Natural killer cell treated with Interleukin-12 subunit alpha and Interleukin-12 subunit beta and Interleukin-15 and Interleukin-18, amount 100 ng/mL, for 72 hours (primary cell): ENCODE measurements at places on chromosomes 11 and 22. TPM values are rescaled to one million over a fixed set of nuclear protein-coding genes. Genes with fewer than 3 reads are reported as not detected.

BET1L gene
- 43.6 TPM for total RNA-seq

ABTB2 gene
- 12.2 TPM for total RNA-seq

CEND1 gene
- total RNA-seq, result 0.95 TPM

OR52I2 gene
- not detected for total RNA-seq

OR56A4 gene
- not detected for total RNA-seq

APLNR gene
- not detected for total RNA-seq

SAA4 gene
- total RNA-seq, result not detected

MRPL48 gene
- total RNA-seq, result 39.9 TPM

GPHA2 gene
- not detected for total RNA-seq

GRCh38 chr11:107131756-107132155 is 113.5 kb upstream of the GUCY1A2 start:
- H3K36me3 ChIP-seq, result peaks cover 14% of the 10 kb centered on the region
- no peak for DNase-seq
- no peak overlapping the region for H3K27ac ChIP-seq

- DNase-seq, result no peak
- peaks cover 43% of the 10 kb centered on the region for H3K27me3 ChIP-seq
- H3K36me3 ChIP-seq, result no peaks in the 10 kb centered on the region
- no peak overlapping the region for H3K4me3 ChIP-seq
- H3K4me1 ChIP-seq, result no peaks in the 10 kb centered on the region
Observed at GRCh38 chr11:120144501-120144900, 6.6 kb upstream of the TRIM29 start.

- no peaks in the 10 kb centered on the region for H3K36me3 ChIP-seq
- H3K4me3 ChIP-seq, result no peak overlapping the region
- H3K4me1 ChIP-seq, result peaks cover 11% of the 10 kb centered on the region
- H3K27ac ChIP-seq, result no peak overlapping the region
- peaks cover 47% of the 10 kb centered on the region for H3K27me3 ChIP-seq
Observed at GRCh38 chr11:19959210-19959609, 201.1 kb downstream of the DBX1 start.

GRCh38 chr22:43154887-43155536 is 3.7 kb downstream of the TSPO start:
- no peak for DNase-seq
- H3K27me3 ChIP-seq, result no peaks in the 10 kb centered on the region

GRCh38 chr11:3929232-3929631 is 73.8 kb downstream of the STIM1 start:
- no peak overlapping the region for H3K27ac ChIP-seq

- DNase-seq, result no peak
- no peak overlapping the region for H3K4me3 ChIP-seq
- no peak overlapping the region for H3K27ac ChIP-seq
- no peaks in the 10 kb centered on the region for H3K27me3 ChIP-seq
Observed at GRCh38 chr11:101686514-101686913, 102.7 kb upstream of the TRPC6 start.

- H3K27me3 ChIP-seq, result peaks cover 33% of the 10 kb centered on the region
- no peak for DNase-seq
- no peak overlapping the region for H3K27ac ChIP-seq
Observed at GRCh38 chr11:71379701-71380100, 68.5 kb downstream of the DHCR7 start.

DNA sequence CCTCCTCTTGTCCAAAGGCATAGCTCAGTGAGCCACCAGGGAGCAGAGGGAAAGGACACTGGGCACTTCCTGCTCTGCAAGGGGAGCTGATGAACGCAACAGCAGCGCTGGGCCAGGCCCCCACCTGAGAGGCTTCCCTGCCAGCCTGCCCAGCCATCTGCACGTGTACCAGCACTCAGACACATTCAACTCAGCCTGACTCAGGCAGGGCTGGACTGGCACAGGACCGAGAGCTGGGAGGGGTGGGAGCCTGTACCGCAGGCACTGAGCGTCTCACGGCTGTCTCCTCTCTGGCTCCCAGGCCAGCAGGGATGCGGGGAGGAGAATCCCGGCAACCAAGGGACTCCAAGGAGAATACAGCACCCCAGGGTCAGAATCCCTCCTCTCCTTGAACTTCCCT is 411.8 kb downstream of the CTTN start:
- no peak overlapping the region for H3K4me3 ChIP-seq
- DNase-seq, result no peak

DNA sequence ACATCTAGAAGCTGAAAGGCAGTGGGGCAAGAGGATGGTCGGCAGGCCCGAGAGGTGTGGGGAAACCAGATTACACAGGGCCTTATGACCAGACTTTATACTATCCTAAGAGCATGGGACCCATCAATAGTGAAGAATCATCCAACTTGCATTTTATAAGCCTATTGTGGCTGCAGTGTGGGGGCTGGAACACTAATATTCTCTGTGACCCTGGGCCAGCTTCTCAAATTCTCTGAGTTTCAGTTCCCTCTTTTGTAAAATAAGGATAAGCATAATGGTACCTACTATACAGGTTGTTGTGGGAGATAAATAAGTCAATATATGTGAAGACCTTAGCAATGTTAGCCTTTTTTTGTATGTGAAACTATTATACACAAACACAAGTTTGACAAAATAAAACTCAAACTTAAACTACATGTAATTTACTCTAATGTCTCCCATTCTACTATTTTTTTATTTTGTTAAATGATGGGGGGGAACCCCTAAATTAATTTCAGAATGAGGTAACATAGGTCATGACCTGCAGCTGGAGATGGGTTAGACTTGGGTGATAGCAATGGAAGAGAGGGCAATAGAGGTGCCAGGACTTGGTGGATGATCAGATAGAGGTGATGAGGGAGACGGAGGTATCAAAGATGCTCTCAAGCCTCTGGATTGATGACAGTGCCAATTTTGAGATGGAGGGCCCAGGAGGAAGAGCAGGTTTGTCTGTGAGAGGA is 30.1 kb downstream of the SMCO4 start:
- no peak for DNase-seq
- H3K4me1 ChIP-seq, result peaks cover 14% of the 10 kb centered on the region
- no peak overlapping the region for H3K27ac ChIP-seq
- H3K4me3 ChIP-seq, result no peak overlapping the region
- H3K36me3 ChIP-seq, result peaks cover 6% of the 10 kb centered on the region
- no peaks in the 10 kb centered on the region for H3K27me3 ChIP-seq

DNA sequence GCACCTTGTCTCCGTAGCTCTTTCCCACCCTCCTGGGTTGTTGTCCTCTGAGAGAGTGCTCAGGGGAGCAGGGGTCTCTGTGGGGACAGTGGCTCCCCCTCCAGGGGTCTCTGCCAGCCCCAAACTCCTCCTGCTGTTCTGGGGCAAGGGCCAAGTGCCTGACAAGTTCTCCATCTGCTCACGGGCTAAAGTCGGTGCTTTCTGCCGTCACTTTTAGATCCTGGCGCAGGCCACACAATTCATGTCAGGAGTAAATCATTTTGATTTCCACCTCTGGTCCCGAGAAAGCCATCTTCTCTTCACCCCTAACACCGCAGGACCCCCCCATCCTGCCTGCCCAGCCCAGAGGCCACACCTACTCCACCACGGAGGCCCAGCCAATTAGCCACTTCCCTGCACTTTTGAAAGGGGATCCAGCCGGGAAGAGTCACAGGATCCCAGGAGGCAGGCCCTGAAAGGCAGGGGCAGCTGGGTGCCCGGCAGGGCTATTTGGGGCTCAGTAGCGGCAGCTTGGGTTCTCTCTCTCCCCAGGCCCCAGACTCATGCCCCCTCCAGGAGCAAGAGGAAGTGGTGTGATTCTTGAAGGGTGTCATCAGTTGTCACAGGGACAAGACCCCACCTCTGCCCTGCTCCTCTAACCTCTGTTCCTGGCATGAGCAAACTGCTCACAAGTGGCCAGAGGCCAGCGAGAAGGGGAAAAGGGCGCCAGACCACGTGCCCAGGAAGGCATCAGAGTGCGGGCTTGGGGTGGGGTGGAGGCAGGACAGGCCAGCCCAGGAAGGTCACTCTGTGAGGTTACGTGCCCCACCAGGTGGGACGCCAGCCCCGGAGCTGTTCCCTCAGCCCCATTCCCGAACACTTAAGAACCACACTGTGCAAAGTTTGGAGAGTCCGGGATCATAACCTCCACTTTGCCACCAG is 1.3 kb downstream of the MACROD1 start:
- no peaks in the 10 kb centered on the region for H3K27me3 ChIP-seq
- peak overlapping the region; percentile 72 for H3K4me3 ChIP-seq
- no peak for DNase-seq
- peak overlapping the region; percentile 61 for H3K27ac ChIP-seq

- H3K4me1 ChIP-seq, result peaks cover 10% of the 10 kb centered on the region
- no peaks in the 10 kb centered on the region for H3K36me3 ChIP-seq
- H3K27ac ChIP-seq, result no peak overlapping the region
- no peak overlapping the region for H3K4me3 ChIP-seq
- DNase-seq, result no peak
Observed at GRCh38 chr11:75174781-75175370, 24.0 kb downstream of the SLCO2B1 start.

DNA sequence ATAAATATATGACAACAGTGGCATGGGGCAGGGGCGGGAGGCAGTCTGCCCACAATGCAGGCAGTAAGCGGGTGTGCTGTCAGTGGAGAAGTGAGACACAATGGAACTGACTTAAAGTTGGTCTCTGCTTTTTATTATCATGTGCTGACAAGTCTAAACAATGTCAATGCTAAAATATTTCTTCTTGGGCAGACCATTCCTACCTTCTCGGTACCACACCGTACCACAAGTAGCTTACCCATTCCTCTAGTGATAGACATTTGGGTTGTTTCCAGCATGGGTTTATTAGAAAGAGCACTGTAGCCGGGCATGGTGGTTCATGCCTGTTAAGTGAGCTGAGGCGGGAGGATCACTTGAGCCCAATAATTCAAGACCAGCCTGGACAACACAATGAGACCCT is 2.6 kb upstream of the CHADL start:
- H3K4me3 ChIP-seq, result no peak overlapping the region
- H3K27me3 ChIP-seq, result no peaks in the 10 kb centered on the region
- peaks cover 4% of the 10 kb centered on the region for H3K4me1 ChIP-seq
- DNase-seq, result no peak

GRCh38 chr11:12606597-12606996 is 67.6 kb upstream of the TEAD1 start:
- H3K36me3 ChIP-seq, result peaks cover 2% of the 10 kb centered on the region
- H3K4me3 ChIP-seq, result no peak overlapping the region
- H3K27me3 ChIP-seq, result peaks cover 28% of the 10 kb centered on the region
- no peak overlapping the region for H3K27ac ChIP-seq

- DNase-seq, result no peak
- H3K4me1 ChIP-seq, result peaks cover 52% of the 10 kb centered on the region
- H3K27ac ChIP-seq, result peak overlapping the region; percentile 64
Observed at GRCh38 chr22:38203090-38203810, 1.5 kb downstream of the MAFF start.

- no peak overlapping the region for H3K4me3 ChIP-seq
- no peak overlapping the region for H3K27ac ChIP-seq
- no peak for DNase-seq
- H3K4me1 ChIP-seq, result no peaks in the 10 kb centered on the region
- peaks cover 3% of the 10 kb centered on the region for H3K27me3 ChIP-seq
Observed at GRCh38 chr22:20271114-20271994, 3.2 kb upstream of the RTN4R start.

- no peak for DNase-seq
- no peaks in the 10 kb centered on the region for H3K27me3 ChIP-seq
- no peaks in the 10 kb centered on the region for H3K36me3 ChIP-seq
- H3K4me3 ChIP-seq, result no peak overlapping the region
Observed at GRCh38 chr11:19200410-19201201, 1.2 kb downstream of the CSRP3 start.

GRCh38 chr22:31585161-31585859 is 76.7 kb downstream of the PISD start:
- H3K4me3 ChIP-seq, result peak overlapping the region; percentile 34
- no peaks in the 10 kb centered on the region for H3K27me3 ChIP-seq
- H3K36me3 ChIP-seq, result peaks cover 34% of the 10 kb centered on the region
- no peak for DNase-seq
- H3K27ac ChIP-seq, result peak overlapping the region; percentile 58

DNA sequence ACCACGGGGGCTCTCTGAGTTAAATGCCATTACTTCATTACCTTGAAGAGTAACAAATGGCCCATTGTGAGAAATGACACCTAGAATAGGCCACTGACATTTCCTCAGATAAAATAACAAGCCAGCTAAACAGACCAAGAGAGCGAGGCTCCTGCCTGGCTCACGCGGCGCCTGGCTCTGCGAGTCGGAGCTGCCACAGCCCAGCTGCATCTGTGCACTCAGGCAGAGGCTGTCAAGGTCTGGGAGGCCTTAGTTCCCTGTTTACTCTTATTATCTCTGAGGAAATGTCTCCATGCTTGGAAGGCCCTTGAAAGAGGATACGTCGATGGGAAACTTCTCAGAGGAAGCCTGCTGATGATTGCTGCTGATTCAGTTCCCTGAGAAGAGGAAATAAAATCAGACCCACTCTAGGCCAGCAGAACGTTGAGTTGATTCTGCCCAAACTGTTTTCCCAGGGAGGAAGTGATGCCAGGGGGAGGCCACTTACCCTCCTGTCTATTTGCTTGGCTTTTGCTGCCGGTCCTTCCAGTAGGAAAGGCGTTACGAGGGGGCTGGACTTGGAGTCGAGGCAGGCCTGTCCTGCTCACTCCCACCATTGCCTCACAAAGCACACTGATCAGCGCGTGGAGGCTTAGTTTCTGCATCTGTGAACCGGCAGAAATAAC is 208.8 kb downstream of the TBC1D22A start:
- peaks cover 21% of the 10 kb centered on the region for H3K4me1 ChIP-seq
- no peaks in the 10 kb centered on the region for H3K27me3 ChIP-seq
- no peaks in the 10 kb centered on the region for H3K36me3 ChIP-seq
- no peak overlapping the region for H3K27ac ChIP-seq

- H3K27me3 ChIP-seq, result no peaks in the 10 kb centered on the region
- H3K4me3 ChIP-seq, result peak overlapping the region; percentile 90
- DNase-seq, result peak; percentile 73
- H3K36me3 ChIP-seq, result no peaks in the 10 kb centered on the region
- peak overlapping the region; percentile 95 for H3K27ac ChIP-seq
- H3K4me1 ChIP-seq, result peaks cover 75% of the 10 kb centered on the region
Observed at GRCh38 chr11:72721689-72722049, 30.5 kb downstream of the ARAP1 start.

- H3K27ac ChIP-seq, result no peak overlapping the region
- peaks cover 20% of the 10 kb centered on the region for H3K27me3 ChIP-seq
- DNase-seq, result no peak
- H3K36me3 ChIP-seq, result no peaks in the 10 kb centered on the region
Observed at GRCh38 chr22:38921120-38921519, 36.3 kb upstream of the APOBEC3A start.

- DNase-seq, result no peak
- no peak overlapping the region for H3K4me3 ChIP-seq
- H3K4me1 ChIP-seq, result no peaks in the 10 kb centered on the region
Observed at GRCh38 chr11:61610905-61611304, 30.0 kb upstream of the SYT7 start.

DNA sequence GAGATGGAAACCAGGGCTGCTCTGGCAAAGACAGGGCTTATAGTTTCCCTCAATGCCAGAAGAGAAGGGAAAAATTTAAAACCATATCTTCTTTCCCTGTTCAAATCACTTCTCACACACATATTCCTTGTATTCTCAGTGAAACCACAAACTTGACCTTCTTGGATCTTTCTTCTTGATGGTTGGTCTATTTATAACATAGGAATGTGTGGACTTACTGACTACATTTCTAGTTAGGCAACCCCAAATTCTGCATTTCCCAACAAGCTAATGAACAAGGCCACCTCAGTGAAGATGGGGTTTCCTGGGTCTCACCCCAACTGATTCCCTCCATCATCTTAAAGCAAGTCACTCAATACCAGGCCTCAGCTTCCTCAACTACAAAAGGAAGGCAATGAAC is 3.8 kb upstream of the QSER1 start:
- DNase-seq, result no peak
- H3K4me1 ChIP-seq, result peaks cover 9% of the 10 kb centered on the region
- H3K27me3 ChIP-seq, result peaks cover 4% of the 10 kb centered on the region
